ENCODE measurements at places on chromosomes 7 and 10. TPM values are rescaled to one million over a fixed set of nuclear protein-coding genes. Genes with fewer than 3 reads are reported as not detected.

GRM3 gene
- total RNA-seq: not detected

GRCh38 chr7:24336461-24336860 lies 52.5 kb downstream of the NPY start:
- no peak for DNase-seq

DNA sequence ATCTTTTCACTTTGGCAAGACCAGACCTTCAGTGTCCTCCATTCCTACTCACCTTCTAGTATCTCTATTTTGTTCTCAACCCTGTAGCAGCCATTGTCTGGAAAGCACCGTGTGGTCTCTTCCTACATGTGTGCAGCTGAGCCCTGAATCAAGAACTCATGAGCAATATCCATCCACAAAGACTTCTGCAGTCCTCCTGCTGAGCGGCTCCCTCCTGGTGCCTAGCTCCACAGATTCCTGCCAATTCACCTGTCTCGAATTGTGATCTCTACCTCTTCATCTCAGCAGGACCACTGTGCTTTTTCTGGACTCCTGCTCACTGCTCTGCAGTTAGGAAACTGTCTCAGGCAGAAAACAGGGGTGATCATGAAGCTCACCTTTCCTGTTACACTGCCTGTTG lies 118.8 kb downstream of the RELN start:
- DNase-seq: no peak

DNA sequence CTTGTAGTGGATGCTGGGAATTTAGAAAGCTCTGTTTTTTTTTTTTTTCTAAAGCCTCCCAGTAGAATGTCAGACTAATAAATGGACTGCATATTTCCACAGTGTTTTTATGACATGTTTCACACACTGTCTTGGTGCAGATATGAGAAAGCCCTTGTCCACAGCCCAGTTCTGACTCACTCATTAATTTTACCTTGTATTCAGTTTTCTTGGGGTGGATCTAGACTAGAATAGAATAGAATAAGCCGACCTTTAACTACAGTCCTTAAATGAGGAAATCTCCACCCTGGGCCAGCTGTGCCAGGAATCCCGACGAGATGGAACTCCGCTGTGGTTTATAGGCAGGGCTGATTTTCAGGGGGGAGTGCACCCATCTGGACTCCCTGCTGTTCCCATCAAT lies 274.7 kb downstream of the NRG3 start:
- DNase-seq: no peak

Measured in A673 (cell line).